Ascending aorta (tissue), 2 donors: ENCODE measurements at places on chromosomes 5 and 9. TPM values are rescaled to one million over a fixed set of nuclear protein-coding genes. Genes with fewer than 3 reads are reported as not detected.

ARL14EPL gene
- total RNA-seq, result not detected

HAVCR1 gene
- not detected for total RNA-seq

KCNMB1 gene
- 30.8 TPM for total RNA-seq

SOWAHA gene
- not detected for total RNA-seq

GRCh38 chr5:34881246-34881645 lies 34.1 kb downstream of the RAD1 start:
- H3K4me1 ChIP-seq, result no peaks in the 10 kb centered on the region
- H3K27ac ChIP-seq, result no peak overlapping the region
- no peaks in the 10 kb centered on the region for H3K27me3 ChIP-seq

DNA sequence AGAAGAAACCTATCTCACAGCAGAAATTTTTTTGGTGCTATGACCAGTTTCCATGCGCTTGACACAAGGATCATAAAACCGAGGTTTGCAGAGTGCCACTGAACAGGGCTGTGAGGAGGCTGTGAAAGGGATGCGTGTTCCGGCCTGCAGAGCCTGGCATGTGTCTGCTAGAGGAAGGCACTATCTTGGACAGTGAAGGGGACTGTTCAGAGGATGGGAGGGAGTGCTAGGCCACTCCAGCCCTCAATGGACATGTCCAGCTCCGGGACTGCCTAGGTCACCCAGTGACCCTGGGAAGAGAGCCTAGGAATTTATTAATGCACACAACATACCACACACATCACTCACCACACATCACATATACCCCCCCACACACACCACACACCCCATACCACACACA lies 275.9 kb downstream of the GADD45G start:
- no peak overlapping the region for H3K4me3 ChIP-seq
- H3K27ac ChIP-seq, result no peak overlapping the region
- H3K36me3 ChIP-seq, result no peaks in the 10 kb centered on the region
- DNase-seq, result no peak
- H3K4me1 ChIP-seq, result no peaks in the 10 kb centered on the region
- no peaks in the 10 kb centered on the region for H3K27me3 ChIP-seq

DNA sequence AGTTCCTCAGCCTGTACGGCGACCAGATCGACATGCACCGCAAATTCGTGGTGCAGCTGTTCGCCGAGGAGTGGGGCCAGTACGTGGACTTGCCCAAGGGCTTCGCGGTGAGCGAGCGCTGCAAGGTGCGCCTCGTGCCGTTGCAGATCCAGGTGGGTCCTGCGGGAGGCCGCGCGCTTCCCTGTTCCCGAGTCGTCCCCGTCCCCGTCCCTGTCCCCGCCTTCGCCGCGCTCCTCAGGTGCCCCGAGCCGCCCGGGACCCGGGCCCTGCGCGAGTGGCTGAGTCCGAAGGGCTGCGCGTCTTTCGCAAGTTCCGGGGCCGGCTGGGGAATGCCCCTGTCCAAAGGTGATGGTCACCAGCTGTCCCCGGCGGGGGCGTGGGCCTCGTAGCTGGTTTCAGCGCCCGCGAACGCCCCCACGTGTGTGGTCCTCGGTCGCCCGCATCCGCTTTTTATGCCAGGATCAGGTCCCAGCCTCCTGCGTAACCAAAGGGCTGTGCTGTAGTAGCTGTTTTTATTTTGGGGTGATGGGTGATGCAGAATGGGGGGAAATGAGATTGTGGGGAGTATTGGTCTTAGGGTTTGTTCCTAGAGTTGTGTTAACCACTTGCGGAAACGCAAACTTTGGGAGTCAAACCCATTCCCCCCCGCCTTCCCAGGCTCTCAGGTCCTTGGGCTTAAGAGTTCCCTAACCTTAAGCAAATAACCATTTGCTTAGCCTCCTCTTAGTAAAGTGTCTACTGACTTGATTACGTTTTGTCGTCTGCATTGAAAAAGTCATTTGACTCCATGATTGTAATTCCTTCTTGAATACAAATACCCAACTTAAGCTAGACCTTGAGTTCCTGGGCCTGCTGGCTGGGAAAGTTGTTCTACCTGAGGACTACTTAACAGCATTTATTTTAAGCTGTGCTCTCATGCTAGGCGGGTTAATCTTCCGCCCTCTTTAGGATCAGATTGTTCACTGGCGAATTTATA lies 663 bp downstream of the ISOC1 start:
- peak overlapping the region; percentile 79 for H3K4me3 ChIP-seq
- no peaks in the 10 kb centered on the region for H3K4me1 ChIP-seq
- peak; percentile 78 for DNase-seq
- H3K27me3 ChIP-seq, result no peaks in the 10 kb centered on the region
- H3K27ac ChIP-seq, result peak overlapping the region; percentile 71

SPINK6 gene
- total RNA-seq, result not detected

DNA sequence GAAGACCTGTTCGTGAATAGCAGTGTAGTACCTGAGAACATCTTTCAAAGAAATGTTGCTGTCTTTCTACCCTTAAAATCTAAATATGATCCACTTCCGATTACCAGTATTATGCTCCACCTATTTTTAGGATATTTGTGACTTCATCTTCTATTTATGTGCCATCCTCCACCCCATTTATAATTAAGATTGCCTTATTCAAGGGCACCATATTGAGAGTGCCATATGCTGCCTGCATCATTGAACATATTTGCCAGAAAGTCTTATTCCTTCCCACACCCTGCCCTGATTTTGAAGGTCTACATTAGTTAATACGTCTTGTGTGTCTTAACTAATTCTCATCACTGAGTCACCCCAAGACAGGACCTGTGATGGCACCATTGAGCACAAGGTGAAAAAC lies 1076.7 kb downstream of the CDH12 start:
- DNase-seq, result no peak
- no peaks in the 10 kb centered on the region for H3K27me3 ChIP-seq
- H3K36me3 ChIP-seq, result no peaks in the 10 kb centered on the region
- no peaks in the 10 kb centered on the region for H3K4me1 ChIP-seq

DROSHA gene
- total RNA-seq, result 54.9 TPM

DNA sequence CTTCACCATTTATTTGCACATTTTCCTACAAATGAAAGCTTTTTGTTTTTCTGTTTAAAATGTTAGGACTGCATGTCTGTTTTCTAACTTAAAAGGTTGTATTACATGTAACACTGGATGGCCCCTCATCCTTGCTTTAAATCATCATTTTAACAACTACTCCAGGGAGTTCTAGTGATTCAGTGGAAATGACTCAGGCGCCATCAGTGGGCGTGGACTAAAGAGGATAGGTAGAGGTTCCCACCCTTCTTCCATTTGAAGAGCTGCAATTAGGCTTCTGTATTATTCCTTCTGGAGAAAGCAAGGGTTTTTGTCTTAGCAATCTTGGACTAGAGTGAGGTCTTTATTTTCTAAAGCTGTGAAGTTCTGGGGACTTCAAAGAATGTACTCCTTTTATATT lies 213.7 kb downstream of the TMEM38B start:
- H3K27ac ChIP-seq, result no peak overlapping the region
- H3K27me3 ChIP-seq, result no peaks in the 10 kb centered on the region
- H3K4me1 ChIP-seq, result no peaks in the 10 kb centered on the region
- no peak for DNase-seq

GRCh38 chr9:120713257-120714087 lies 798 bp downstream of the MEGF9 start:
- no peaks in the 10 kb centered on the region for H3K27me3 ChIP-seq
- peak overlapping the region; percentile 71 for H3K27ac ChIP-seq
- peaks cover 4% of the 10 kb centered on the region for H3K4me1 ChIP-seq
- no peaks in the 10 kb centered on the region for H3K36me3 ChIP-seq
- H3K4me3 ChIP-seq, result peak overlapping the region; percentile 82

GRCh38 chr5:125050926-125051325 lies 304.5 kb upstream of the ZNF608 start:
- H3K36me3 ChIP-seq, result no peaks in the 10 kb centered on the region
- no peak for DNase-seq
- no peaks in the 10 kb centered on the region for H3K4me1 ChIP-seq
- H3K27me3 ChIP-seq, result no peaks in the 10 kb centered on the region
- no peak overlapping the region for H3K27ac ChIP-seq
- no peak overlapping the region for H3K4me3 ChIP-seq

BSPRY gene
- total RNA-seq, result not detected

OR1Q1 gene
- total RNA-seq, result not detected

GRCh38 chr9:81211741-81212140 lies 477.6 kb downstream of the TLE1 start:
- no peaks in the 10 kb centered on the region for H3K36me3 ChIP-seq
- H3K27me3 ChIP-seq, result no peaks in the 10 kb centered on the region
- no peaks in the 10 kb centered on the region for H3K4me1 ChIP-seq

DNA sequence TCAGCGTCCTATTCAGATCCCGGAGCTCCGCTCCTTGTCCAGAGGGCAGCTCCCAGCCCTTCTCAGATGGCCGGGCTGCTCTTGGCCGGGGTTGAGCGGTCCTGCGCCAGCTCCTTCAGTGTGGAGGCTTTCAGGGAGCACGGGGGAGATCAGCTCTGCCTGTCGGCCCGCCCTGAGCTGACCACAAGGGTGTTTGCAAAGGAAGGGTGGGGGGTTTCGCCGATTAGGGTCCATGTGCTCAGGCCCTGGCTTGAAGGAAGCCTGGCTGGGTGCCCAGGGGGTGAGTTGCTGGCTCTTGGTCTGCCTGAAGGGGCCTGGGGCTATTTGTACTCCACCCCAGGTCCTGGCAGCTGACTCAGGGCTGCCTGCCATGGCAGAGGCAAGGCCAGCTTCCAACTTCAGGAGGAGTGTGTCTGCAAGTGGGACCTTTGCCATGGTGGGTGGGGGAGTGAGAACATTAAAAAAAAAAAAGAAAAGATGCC lies 250.1 kb upstream of the KLF4 start:
- peak overlapping the region; percentile 22 for H3K4me3 ChIP-seq
- H3K4me1 ChIP-seq, result peaks cover 4% of the 10 kb centered on the region
- peak overlapping the region; percentile 87 for H3K27ac ChIP-seq
- no peaks in the 10 kb centered on the region for H3K27me3 ChIP-seq
- no peak for DNase-seq

RFX3 gene
- 4.0 TPM for total RNA-seq

CYLC2 gene
- total RNA-seq, result not detected

- no peak overlapping the region for H3K27ac ChIP-seq
- H3K4me3 ChIP-seq, result no peak overlapping the region
- no peaks in the 10 kb centered on the region for H3K27me3 ChIP-seq
These were observed 21.3 kb downstream of the GALNT10 start for GRCh38 chr5:154211641-154212390.

SLC45A2 gene
- total RNA-seq, result not detected
